ENCODE measurements at places on chromosomes 6 and 20.

GRCh38 chr20:50298554-50299324, 108.1 kb downstream of the CEBPB start:
- no peak for DNase-seq

DNA sequence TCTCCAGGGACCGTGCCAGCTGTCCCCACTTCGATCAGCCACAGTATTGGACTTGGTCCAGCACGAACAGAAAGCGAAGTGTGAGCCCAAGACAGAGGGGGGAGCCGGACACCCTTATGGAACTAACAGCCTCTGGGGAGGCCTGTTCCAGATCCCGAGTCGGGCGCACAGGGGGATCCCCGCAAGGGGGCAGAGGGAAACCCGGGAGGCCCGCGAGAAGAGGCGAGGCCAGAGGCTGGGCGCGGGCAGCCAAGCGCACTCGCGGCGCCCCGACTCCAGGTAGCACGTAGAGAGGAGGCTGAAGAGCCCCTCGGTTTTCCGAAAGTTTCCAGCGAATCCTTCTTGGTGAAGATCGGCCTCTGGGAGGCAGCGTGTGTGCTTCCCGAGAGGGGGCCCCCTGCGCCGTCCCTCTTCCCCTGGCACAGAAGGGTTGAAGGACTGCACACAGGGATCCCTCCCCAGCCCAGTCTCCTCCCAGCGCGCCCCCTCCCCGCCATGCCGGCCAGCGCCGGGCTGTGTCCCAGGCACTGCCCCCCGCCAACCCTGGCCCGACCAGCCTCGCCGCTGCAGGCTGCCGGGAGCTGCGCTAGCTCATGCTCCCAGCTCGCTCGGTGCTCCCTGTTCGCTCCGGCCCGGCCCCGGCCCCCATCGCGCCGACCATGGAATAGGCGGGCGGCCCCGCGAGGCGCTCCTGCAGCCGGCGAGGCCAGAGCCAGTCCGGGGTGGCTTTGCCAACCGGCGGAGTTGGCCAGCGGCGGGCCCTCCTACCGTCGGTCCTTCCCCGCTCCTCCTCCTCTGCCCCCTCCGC, 577 bp upstream of the SLC24A3 start:
- DNase-seq: no peak

DNA sequence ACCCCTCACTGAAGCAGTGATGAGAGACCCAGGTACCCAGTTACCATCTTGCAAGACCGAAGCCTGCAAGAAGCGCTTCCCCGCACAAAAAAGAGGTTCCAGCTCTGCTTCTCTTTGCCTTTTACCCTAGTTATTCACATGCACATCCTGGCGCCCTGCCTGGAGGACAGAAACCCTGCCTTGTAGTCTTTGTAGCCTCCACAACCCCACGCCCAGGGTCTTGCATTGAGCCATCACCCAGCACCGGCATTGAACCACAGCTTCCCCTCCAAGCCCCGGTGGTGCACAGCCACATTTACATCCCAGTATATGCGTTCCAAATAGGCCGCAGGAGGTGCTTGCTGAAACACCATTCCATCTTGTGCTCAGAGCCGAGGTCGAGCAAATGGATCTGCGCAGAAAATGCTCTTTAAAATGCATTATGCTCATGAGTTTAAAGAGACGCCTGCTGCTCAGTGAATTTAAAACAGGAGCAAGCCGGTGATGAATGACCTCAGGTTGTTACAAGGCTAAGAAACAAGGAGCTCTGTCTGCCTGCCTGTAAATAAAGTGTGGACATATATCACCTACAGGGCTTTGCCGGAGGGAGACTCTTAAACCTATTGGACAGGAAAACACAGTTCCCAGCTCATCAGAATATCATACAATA, 61.7 kb downstream of the GNAS-AS1 start:
- DNase-seq: no peak

GRCh38 chr20:49704932-49705336, 8.7 kb downstream of the B4GALT5 start:
- DNase-seq: no peak

DNA sequence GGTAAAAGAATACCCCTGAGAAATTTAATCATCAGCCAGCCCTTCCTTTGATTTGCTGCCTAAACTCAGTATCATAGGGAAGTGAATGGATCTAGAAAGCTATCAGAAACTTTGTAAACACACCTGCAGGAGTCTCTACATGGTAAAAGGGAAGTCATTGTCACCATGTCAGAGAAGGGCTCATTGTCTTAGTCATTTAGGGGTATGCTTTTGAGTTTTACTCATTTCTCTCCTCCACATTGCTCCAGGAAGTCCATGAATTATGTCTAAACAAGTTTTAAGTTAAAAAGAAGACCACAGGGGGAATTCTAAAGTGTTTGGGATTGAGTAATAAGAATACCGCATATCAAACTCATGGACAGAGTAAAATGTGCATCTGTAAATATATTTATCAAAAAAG, 2.5 kb downstream of the SLC17A1 start:
- no peak for DNase-seq

- no peak for DNase-seq
Measured at GRCh38 chr6:1153696-1154245, 158.1 kb upstream of the FOXQ1 start.

DNA sequence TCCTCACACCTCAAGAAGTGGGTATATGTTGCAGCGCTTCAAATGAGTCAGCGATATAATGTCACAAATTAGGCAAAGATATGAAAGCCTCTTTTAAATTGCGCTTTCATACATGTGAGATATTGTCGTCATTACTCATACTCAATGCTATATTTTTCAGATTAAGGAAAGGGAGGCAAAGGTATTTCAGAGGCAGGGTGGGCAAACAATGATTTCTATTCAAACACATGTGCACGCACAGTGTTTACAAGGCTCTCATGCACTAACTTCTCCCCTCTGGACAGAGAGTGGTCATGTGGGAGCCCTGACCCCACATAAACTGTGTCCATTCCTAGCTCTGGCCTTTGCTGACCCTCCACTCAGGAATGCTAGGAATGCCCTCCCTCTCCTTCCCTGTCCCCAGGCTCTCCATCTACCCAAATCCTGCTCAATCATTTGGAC, 112.1 kb upstream of the TMEM170B start:
- no peak for DNase-seq

DNA sequence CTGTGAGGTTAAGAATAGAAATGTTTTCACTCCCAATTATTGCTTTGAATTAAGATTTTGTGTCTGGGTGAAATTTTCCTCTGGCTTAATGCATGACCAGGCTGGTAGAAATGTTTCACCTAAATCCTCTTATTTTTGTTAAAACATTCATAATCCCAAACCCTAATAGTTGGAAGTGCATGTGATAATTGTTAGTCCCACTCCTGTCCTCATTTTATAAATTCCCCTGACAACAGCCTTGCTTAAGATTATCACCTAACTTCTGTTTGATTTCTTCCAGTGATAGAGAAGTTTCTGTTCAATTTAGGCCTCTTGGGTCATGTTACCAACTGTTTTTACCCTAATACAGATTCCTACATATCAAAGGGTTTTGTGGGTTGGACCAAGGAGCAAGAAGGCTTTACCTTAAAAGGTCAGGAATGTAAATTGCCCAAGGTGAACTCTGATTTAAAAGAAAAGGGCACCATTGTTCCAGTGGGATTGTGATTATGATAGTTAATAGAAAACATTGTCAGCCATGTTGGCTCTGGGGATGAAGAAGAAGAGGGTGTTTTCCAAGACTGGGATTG, 158.7 kb upstream of the CENPW start:
- DNase-seq: peak; percentile 2

GRCh38 chr6:4510906-4511640, 265.1 kb upstream of the CDYL start:
- no peak for DNase-seq

DNA sequence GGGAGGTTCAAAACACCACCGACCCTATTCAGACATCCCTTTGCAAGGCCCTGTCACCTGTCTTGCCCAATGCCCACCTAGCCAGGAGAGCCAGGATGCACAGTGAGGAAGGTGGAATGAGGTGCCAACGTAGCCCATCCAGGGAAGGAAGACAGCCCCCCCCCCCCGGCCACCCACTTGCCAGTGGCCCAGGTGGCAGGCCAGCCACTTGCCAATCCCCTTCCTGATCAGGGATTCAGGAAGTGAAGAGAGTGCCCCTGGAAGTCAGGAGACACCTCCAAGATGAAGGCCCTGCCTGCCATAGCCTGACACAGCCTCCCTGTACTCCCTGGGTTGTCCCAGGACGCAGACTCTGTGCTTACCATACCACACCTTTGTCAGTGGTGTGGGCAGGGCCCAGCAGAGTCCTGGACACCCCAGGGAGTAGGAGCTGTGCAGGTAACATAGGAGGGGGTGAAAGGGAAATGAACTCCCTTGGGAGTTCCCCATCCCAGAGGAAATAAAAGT, 54.7 kb downstream of the MRPL14 start:
- peak; percentile 88 for DNase-seq

DNA sequence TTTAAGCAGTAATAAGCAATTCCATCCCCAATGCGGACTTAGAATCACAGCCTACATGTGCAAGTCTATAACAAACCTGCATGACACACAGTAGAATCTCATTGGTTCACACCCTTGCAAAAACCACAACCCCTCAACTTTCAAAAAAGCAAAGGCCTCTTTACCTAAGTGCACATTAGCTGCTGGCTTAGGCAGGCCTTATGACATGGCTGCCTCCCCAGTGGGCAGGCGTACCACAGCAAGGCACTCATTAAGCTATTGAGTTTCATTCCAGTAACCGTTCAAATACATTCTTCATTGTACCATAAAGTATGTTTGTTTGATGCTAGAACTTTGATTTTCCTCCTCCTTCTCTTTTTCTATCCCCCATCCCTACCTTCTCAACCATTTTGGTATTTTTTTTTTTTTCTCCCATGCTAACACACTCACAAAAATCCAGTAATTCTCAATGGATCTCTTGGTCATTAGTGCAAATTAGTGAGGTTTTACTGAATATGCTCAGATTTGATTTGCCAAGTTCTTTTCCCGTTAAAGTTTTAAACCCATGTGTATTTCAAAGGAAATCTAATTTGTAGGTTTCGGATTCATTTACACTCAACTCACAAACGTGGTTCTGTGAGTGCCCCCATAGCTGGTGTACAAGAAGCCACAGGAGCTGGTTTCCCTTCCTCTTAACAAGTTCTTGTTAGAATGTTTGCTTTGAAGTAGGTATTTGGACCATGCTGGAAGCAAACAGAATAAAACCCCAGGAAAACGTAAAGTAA, 460.4 kb upstream of the RUNX2 start:
- DNase-seq: no peak

DNA sequence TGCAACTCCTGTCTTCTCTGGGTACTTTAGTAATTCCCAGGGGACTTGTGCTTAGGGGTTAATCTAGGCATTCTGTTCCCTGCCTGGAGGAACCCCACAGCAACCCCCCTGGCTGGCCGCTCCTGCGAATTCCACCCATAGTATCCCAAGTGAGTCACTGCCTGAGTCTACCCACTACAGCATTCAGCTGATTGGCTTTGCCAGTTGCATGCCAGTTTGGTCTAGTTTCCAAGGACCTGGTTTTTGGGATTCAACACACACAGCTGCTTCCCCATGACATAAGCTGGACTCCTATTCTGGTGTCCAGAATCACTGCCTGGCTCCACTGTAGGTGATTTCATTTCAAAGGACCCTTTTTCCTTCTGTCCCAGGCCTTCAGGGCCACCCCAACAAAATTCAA, 40.3 kb downstream of the PLCG1 start:
- DNase-seq: peak; percentile 25

GRCh38 chr6:159052720-159053119, 7.9 kb upstream of the TAGAP start:
- no peak for DNase-seq

- no peak for DNase-seq
Measured at GRCh38 chr6:12546410-12547002, 170.1 kb upstream of the PHACTR1 start.

DNA sequence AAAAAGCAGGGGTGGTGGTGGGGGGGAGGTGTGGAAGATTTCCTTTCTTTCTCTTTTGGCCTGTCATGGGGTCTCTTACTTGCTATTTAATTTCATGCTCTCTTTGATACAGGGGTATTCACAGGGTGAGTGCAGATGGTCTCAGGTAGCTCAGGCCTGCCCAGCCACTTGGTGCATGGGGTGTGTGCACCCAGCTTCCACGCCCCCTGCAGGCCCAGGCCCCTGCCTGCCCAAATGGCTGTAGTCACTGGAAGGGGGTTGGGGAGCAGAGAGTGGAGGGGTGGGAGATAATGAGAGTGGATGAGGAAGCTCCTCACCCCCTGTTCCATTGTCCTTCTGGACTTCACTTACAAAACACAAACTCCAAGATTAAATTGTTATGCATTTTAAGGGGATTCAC, 133.6 kb upstream of the SGK1 start:
- DNase-seq: no peak

GRCh38 chr20:10508468-10509251, 73.6 kb downstream of the SLX4IP start:
- no peak for DNase-seq

DNA sequence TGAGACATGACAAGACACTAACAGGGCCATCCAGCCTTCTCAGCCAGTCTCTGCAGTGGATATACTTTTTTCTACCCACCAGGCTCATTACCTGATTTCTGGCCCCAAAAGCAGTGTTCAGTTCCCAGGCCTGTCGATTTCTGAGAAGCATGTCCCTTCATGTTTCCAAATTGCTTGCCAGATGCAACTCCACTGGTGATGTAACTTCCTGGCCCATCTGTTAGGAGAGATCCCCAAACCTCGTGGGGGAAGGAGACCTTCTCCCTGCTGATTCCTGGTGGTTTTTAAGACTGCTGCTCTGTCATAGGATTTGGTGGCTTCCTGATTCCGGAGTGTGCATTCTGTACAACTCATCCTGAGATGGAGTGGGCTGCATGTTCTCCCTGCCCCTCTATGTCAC, 31.6 kb upstream of the MRPS10 start:
- no peak for DNase-seq

DNA sequence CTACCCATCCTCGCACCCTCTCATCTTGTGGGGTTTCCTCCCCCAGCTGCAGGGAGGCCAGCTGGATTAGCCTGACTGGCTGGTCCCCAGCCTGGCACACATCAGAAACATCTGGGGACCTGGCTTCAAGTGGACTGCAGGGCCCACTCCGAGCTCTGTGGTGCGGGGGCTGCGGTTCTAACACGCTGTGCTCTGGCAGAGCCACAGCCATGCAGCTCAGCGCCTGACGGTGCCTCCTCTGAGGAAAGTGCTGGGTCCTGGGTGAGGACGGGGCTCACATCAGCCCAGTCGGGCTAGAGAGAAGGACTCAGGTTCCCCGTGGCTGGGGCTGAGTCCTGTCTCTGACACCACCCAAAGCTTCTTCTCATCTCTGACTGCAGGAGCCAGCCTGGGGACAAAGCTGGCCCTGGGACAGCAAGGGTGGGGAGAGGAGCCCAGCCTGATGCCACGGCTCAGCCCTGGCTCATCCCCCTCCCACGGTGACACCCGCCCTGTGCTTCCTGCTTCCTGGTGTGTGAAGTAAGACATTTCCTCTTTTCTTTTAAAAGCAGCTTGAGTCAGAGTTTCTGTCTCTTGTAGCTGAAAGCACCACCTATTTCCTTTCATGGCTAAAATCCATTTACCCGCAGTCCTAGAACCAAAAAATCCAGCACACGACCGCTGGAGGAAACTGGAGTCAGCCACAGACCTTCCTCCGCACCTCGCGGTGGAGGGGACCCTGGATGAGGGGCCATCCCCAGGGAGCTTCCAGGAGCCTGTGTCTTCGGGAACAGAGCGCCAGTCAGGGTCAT, 127.4 kb upstream of the AFDN start:
- peak; percentile 41 for DNase-seq

GRCh38 chr20:54086507-54087039, 16.2 kb upstream of the BCAS1 start:
- no peak for DNase-seq

GRCh38 chr6:27066802-27067201, 180.7 kb upstream of the PRSS16 start:
- peak; percentile 26 for DNase-seq

GRCh38 chr20:3199976-3200755, 4.3 kb downstream of the DDRGK1 start:
- no peak for DNase-seq

GRCh38 chr6:138656364-138657064, 117.1 kb upstream of the CCDC28A start:
- no peak for DNase-seq
